ENCODE measurements at places on chromosomes 2 and 18. TPM values are rescaled to one million over a fixed set of nuclear protein-coding genes. Genes with fewer than 3 reads are reported as not detected.

DNA sequence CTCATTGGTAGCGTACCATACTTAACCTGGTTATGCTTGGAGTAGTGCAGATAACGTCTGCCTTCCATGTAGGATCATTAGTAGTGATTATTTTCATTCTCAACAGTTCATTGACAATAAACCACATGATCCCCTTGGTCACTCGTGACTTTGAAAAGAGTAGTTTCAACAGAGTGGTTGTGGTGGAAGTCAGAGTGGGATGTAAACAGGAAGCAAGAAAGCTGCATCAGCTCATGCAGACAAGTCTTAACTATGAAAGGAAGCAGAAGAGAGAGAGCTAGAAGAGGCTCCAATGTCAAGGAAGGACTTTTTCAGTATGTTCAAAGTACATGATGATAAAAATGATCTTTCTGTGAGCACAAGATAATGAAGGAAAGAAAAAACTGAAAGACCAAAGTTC lies 287.4 kb downstream of the MBD2 start:
- no peak for DNase-seq

DNA sequence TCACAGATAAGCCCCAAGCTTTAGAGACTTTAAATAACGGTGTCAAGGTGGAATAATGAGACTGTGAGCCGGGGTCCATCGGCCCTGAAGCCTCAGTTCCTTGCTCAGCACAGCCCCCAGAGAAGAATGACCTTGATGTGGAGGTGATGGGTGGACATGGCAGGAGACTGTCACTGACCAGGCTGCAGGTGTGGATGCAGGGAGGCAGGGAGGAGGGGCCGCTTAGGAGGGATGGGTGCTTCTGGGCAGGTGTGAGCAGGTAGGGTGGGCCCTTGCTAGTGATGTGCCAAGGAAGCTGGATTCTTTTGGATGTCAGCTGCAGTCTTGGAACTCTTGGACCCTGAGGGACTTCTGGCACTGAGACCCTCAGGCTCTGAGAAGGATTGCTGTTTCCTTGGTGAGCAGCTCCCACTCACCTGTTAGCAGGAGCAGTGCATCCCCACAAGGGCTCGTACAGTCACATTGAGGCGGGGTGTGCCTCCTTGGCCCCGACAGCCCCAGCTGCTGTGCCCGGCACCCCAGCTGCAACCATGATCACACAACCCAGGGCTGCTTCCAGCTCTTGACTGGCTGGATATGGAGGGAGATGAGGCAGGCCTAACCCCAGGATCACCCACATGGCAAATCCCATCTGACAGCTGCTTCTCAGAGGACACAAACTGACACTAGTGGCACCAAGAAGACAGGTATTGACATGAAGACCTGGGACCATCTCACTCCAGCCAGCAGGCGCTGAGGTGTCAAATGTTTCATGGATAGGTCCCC lies 209.8 kb upstream of the HDAC4 start:
- no peak for DNase-seq

GAD1 gene
- 24.1 TPM for polyA plus RNA-seq

GRCh38 chr2:122873951-122874350 lies 1118.5 kb downstream of the TSN start:
- no peak for DNase-seq

GRCh38 chr2:27320958-27321543 lies 1.8 kb downstream of the MPV17 start:
- peak; percentile 90 for DNase-seq

Measured in K562 (cell line).